ENCODE measurements at places on chromosomes 11 and 22.

DNA sequence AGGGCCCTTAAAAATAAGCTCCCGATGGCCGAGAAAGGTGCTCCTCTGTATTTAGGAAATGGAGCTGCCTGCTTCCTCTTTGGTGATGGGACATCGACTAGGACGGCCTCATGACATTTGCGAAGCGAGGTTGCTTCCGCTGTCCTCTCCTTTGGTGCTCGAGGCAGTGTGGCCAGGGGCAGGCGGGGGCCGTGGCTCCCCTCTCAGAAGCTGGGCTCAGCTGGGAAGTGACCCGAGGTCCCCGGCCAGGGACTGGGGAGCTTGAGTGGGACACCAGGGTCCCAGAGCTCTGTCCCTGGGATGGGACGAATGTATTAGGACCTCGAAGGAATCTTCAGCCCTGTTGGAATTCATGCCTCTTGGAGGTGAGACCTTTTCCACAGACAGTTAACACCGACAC is 151.1 kb downstream of the CTTN start:
- DNase-seq, result no peak

- peak; percentile 80 for DNase-seq
Observed at GRCh38 chr11:14644226-14645014, 816 bp downstream of the PDE3B start.

- DNase-seq, result no peak
Observed at GRCh38 chr11:128517451-128518230, 69.7 kb downstream of the ETS1 start.

DNA sequence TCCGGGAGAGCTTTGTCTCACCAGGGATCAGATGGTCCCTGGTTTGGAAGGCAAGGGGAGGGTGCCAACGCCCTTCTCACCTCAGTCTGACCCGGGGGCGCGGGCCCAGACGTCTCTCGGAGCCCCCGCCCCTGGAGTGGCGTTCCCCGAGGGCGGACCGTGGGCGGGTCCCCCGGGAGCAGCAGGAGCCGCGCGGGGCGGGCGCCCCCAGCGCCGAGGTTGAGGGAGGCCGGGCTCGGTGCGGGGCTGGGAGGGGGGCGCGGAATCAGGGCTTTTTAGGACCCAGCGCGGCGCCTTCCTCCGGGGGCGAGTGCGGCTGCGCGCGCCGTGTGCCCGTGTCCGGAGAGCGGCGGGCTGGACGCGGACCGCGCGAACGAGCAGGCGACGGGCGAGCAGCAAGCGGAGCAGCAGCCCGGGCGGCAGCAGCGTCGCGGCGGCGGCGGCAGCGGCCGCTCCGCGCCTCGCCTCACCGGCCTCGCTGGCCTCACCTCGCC is at the start of gene KCNC1:
TSS of gene KCNC1 (plus strand) at position 364 of the 494 bp plus-strand sequence. CDS start 1,222 bp downstream, outside the sequence.
- DNase-seq, result no peak

DNA sequence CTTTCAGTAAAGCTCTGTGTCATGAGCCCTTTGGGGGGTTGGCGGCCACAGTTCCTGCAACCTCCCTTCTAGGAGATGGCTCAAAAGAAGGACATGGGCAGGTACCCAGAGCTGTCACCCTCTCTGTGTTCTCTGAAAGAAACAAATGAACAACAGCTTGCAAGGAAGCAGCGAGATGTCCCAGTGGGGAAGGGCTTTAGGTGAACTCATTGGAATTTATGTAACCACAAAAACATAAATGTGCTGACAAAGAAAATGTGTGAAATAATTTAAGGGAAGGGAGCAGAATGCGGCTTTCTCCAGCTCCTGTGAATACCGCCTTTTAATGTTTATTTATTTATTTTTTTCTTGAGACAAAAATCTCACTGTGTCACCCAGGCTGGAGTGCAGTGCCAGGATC is 3.3 kb downstream of the PARVG start:
- no peak for DNase-seq

DNA sequence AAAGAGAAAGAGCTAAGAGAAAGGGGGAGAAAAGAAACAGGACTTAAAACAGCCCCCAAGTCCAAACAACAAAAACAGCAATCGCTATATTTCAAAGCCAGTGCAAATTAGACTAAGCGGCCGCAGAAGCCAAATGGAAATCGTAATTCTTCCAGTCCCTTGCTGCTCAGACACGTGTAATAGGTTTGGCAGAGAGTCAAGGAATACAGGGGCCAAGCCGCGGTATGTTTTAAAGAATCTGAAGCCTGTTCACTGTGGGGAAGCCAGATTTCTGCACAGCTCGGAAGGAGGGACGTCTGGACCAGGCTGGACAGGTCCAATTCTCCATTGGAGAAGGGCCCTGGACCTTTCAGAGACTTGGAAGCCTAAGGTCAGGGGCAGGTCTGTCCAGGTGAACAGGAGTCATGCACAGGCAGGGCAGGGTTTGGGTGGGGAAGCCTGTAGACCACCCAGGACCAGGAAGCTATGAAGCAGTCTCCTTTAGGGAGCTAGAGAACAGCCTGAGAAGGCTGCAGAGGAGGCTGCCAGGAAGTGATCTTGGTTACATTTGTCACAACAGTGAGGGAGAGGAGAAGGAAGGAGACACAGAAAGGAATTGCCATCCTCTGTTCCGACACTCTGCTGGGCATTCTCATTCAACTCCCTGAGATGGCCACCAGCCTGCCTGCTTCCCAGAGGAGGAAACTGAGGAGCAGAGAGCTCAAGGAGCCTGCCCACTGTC is 265.5 kb upstream of the ISX start:
- no peak for DNase-seq
